ENCODE measurements at places on chromosomes 6 and 20. TPM values are rescaled to one million over a fixed set of nuclear protein-coding genes. Genes with fewer than 3 reads are reported as not detected.
A peak's percentile ranks its signal among the peaks of the same experiment; 100 is the strongest.

Gene BCAS1
- 68.9 TPM for total RNA-seq

- DNase-seq, result no peak
These were observed 103.8 kb downstream of the DLL1 start for GRCh38 chr6:170186941-170187668.

GRCh38 chr6:20286968-20287565 is 74.8 kb upstream of the MBOAT1 start:
- no peak for DNase-seq

DNA sequence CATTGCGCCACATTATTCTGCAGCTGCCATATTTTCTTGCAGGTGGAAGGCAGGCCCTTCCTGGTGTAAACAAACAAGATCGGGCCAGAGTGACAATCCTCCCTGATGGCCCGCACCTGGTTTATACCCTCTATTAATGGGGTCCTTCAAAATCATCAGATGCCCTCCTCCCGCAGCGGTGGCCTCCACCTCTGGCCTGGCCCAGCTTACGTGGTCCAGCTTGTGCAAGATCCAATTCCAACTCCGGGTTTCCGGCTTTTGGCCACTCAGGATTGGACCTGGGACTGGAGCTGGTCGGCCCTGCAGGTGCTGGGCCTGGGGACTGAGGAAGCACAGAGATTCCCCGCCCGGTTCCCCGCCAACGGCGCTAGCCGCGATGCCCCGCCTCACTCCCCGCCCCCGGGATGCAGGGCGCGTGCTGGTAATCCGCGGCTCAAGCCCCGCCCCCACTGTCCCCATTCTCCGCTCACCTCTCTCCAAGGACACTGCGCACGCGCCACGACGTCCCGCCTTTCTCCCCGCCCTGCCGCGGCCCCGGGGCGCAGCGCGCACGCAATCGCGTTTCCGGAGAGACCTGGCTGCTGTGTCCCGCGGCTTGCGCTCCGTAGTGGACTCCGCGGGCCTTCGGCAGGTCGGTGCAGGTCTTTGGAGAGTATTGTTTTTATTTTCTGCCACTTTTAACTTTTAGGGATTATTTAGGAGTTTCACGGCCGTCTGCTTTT is at the start of gene TMEM14B:
TSS of gene TMEM14B (plus strand) at position 555 of the 722 bp plus-strand sequence. CDS start 1,441 bp downstream, outside the sequence.
- DNase-seq, result peak; percentile 100

- no peak for DNase-seq
These were observed 781.7 kb upstream of the CITED2 start for GRCh38 chr6:140156131-140156530.

DNA sequence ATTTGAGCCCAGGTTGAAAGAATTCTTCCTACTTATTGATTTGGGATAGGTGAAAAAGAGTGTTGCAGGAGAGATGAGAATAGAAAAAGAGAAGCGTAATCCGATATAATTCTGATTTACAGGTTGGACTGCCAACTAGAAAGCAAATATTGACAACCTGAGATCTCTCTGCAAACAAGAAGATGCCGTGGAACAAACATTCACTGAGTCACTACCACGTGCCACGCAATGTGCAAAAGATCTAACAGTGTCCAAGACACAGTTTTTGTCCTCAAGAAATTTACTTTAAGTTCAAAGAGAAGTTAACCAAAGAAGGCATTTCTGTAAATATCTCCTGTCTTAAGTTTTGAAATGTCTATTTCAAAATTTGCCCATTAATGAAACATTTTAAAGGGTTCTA is 578.0 kb upstream of the ARID1B start:
- DNase-seq, result no peak

Gene HEY2
- 0.79 TPM for total RNA-seq

- no peak for DNase-seq
These were observed 104.5 kb upstream of the ASF1A start for GRCh38 chr6:118789419-118789818.

Gene HUS1B
- total RNA-seq, result not detected

- no peak for DNase-seq
These were observed 29.3 kb upstream of the XRN2 start for GRCh38 chr20:21273755-21274386.

Gene DEFB127
- not detected for total RNA-seq

GRCh38 chr6:156185113-156185512 is 592.1 kb upstream of the ARID1B start:
- DNase-seq, result no peak

GRCh38 chr20:33229843-33230242 is 6.0 kb upstream of the BPIFA1 start:
- no peak for DNase-seq

- peak; percentile 88 for DNase-seq
These were observed 5.3 kb upstream of the CABLES2 start for GRCh38 chr20:62412194-62413024.

DNA sequence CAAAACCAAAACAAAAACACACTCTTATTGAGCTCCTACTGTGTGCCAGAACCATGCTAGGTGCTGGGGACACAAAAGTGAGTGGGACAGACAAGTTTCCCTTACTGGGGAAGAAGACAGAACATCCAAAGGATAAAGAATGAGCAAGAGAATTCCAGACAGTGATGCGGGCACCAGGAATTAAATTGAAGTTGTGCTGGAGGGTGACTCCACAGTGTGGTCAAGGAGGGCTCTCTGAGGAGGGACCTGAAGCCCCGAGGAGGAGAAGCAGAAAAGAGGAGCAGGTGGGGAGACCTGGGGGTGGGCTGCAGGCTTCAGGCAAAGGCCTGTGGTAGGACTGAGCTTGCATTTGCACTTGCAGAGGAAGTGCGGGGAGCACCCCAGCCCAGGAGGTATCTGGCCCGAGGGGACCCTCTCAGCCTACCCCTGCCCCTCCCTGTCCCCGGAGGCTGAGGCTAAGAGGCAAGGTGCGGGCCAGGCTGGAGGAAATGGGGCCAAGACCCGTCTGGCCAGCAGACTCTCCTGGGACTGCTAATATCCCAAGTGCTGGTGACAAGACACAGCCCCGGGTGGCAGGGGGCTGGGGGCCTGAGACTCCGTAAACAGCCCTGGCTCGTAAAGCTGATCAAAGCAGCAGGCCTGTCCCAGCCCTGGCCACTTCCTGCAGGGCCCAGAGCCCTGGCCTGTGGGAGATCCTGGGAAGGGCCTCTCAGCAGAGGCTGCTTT is 57.1 kb downstream of the SNAI1 start:
- no peak for DNase-seq

DNA sequence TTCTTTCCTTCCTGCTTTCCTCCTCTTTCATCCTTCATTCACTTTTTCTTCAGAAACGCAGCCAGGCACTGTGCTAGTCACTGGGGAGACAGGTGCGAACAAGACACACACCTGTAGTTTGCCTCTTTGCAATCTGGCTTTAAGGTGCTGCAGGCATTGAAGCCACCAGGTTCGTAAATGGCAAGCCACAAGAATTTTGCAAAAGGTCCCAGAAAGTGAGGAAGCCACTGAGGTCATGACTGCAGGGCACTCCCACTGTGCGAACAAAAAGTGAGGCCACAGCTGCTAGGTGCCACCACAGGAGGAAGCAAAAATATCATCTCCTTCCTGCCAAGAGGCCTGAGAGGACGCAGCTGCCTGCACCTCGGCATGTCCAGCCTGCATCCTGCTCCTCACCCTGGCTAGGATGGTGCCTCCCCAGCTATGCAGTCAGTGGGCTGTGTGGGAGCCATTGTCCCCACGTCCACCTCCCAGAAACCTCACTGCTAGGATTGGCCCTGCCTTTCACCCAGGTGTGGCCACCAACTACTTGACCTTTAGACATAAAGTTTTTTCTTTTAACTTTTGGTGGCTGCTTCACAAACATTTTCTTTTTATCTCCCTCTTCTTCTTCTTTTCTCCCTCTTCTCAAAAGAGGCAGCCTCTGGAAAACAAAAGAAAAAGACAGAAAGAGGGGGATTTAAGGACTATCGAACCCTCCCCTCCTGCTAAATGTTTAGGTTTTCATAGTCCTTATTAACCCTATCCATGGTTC is 230.8 kb downstream of the BCAS1 start:
- peak; percentile 81 for DNase-seq

Gene STMND1
- 9.3 TPM for total RNA-seq

- DNase-seq, result no peak
These were observed 13.4 kb upstream of the OCSTAMP start for GRCh38 chr20:46563860-46564221.

Gene SAPCD1
- 3.3 TPM for total RNA-seq

DNA sequence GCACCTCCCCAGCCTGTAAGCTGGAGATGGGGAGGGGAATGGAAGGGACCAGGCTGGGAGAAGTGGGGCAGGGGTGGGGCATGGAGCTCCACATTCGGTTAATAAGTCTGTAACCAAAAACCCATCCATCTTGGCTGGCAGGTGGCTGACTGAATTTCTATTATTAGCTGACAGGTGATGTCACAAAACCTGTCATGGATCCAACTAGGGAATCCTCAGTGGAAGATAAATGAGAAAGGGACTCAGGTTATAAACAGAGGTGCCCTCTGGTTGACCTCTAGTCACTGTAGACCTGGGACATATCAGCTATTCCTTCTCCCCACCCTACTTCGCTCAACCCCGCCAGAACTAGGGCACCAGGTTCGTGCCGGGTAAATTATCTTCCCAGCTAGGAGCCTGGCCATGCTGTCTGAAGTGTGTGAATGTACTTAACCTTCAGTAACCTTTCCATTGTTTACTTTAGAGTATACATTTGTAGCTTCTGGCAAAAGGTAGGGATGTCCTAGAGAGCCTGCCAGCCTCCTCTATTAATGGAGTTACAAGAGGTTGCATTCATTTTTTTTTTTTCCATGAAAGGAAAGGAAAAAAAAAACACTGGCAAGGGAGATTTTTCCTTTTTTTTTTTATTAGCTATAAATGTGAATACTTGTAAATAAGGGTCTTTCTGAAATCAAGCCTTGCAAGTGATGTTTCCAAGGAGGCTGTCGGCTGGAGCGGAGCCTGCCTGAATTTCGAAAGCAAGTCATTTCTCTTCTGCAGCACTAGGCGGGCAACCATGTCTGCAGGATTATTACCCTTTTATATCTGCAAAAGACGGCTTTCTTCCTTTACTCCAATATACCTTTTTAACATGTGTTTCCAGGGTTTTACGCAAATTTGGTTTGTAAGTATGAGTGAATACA is 135.9 kb downstream of the TMEM242 start:
- no peak for DNase-seq

All from transverse colon (tissue), 4 donors.